ENCODE measurements at places on chromosomes 1 and 21.
A peak's percentile ranks its signal among the peaks of the same experiment; 100 is the strongest.

DNA sequence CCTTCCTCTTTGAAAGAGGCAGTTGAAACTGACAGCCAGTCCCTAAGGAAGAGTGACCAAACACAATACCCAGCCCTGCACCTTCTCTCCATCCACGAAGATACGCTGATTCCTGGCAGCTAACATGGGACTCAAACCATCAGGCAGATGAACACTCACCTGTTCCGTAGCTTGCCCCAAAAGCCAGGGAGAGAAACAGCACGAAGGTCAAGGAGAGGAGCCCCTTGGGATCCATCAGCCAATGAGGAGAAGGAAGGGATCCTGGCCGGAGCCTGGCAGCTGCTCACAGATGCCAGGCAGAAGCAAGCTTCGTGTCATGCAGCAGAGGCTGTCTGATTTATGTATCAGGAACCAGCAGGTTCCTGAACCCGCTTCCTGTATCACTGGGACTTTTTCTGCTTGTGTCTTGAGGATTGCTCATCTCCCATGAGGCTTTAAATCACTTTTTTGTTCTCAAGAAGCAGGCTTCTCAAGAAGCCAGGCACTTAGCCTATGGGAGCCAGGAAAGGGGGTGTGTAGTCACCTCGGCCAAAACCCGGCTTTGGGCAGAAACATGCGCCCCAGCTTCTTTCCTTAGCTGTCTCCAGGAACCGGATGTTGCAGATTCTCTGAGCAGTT is at the start of gene SLAMF1:
SLAMF1 (minus strand) TSS at position 334 of the 618 bp plus-strand sequence; CDS start at position 235, 99 bp downstream.
- peaks cover 3% of the 10 kb centered on the region for H3K27me3 ChIP-seq
- no peak for DNase-seq
- H3K27ac ChIP-seq: no peak within 1 kb of the TSS
- no peak within 1 kb of the TSS for H3K4me3 ChIP-seq
- H3K36me3 ChIP-seq: no peaks in the 10 kb centered on the region
- peaks cover 2% of the 10 kb centered on the region for H3K4me1 ChIP-seq

DNA sequence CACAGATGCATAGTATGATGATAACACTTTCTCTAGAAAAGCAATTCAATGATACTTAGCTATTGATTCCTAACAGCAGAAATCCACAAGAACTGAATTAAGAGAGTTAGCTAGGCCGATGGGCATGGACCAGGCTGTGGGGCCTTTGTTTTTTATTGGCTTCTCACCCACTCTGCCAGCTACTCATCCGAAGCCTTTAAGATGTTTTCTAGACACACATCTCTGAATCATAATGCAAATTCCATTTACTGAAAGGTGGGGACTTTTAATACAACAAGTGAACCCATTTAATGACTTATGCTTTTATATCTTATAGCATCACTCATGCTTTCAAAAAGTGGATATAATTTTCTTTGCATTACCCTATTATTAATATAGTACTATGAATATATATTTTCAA is 170.2 kb downstream of the RUNX1 start:
- H3K27me3 ChIP-seq: peaks cover 28% of the 10 kb centered on the region
- no peak for DNase-seq
- no peak overlapping the region for H3K27ac ChIP-seq

DNA sequence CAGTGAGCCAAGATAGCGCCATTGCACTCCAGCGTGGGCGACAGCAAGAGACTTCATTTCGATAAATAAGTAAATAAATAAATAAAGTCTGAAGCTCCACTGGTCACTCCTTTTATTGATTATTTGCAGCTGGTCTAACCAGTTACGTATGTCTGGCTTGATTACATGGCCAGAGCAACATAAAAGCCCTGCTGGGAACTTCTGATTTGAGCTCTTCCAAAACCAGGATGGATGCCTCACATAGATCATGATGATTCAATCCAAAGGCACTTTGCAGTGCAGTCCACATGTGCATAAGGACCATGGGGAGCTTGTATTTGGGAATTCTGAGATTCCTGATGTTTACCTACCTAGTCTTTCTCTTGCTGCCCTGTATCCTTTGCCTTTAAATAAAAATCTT is 24.0 kb downstream of the NSUN4 start:
- no peak for DNase-seq
- no peaks in the 10 kb centered on the region for H3K27me3 ChIP-seq
- peaks cover 10% of the 10 kb centered on the region for H3K36me3 ChIP-seq
- H3K4me3 ChIP-seq: no peak overlapping the region
- no peak overlapping the region for H3K27ac ChIP-seq
- no peaks in the 10 kb centered on the region for H3K4me1 ChIP-seq

DNA sequence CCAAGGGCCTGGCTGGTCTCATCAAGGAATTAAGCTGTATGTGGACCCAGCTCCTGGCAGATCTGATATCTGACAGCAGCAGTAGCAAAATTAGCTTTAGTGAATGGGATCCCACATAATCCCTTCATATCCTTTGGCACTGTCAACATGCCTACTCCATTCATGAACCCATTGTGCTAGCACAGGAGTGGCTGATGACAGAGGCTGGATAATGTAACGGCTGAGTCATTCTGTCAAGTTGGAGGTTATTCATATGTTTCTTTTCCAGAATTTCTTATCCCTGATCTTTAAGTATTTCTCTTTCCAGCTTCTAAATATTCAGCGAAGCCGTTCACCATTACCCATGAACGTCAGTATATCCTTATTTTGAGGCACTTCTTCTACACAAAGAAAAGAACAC is 84.3 kb downstream of the EXTL2 start:
- no peak overlapping the region for H3K27ac ChIP-seq
- H3K4me3 ChIP-seq: no peak overlapping the region
- H3K36me3 ChIP-seq: peaks cover 6% of the 10 kb centered on the region

DNA sequence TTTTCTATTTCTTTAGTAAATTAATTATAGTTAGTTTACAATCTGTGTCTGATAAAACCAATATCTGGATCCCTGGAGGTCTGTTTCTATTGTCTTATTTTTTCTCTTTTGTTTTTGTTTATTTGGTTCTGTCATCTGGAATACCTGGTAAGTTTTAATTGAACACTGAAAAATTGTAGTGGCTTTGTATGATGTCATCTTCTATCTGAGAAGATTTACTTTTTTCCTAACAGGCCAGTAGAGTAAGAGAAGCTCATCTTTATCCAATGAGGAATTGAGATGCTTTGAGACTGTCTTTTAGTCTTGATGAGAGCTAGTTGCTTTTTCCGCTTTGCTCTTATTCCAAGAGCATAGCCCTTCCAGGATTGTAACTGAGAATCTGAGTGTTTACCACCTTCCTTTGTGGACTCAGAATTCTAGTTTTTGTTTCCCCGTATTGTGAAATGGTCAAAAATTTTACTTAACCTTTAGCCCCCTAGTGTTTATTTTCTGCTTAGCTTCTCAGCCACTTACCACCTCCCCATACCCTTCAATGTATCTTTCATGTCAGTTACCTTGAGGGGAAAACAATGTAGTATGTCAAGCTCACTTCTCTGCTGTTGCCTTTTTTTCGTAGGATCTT is 25.0 kb downstream of the PTGFRN start:
- no peak overlapping the region for H3K27ac ChIP-seq
- H3K36me3 ChIP-seq: peaks cover 10% of the 10 kb centered on the region
- H3K4me3 ChIP-seq: no peak overlapping the region
- DNase-seq: no peak

DNA sequence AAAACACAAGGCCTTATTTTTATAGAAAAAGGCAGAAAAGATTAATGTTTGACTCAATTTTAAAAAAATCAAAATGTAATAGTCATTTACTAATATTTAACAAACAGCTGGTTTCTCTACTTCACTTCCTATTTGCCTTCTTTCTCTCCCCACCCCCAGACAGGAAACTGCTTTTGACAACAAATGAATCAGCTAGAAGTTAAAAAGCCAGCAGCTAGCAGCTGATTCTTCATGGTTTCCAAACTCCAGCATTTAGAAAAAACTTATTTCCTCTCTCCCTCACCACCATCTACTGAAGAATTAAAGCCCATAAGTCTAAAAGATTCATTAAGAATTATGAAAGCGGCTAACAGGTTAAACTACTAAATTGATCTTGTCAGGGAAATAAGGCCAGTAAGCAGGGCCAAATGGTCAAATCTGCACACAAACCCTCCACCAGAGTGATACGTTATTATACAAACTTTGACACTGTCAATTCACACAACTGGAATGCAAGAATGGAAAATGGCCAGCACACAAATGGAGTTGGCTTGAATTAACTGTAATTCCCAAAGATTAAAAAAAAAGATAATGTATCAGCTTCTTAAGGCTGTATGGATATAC is 4.0 kb downstream of the WDR26 start:
- H3K27me3 ChIP-seq: no peaks in the 10 kb centered on the region
- peak overlapping the region; percentile 67 for H3K4me3 ChIP-seq
- H3K36me3 ChIP-seq: no peaks in the 10 kb centered on the region
- H3K4me1 ChIP-seq: peaks cover 38% of the 10 kb centered on the region
- H3K27ac ChIP-seq: no peak overlapping the region
- no peak for DNase-seq

DNA sequence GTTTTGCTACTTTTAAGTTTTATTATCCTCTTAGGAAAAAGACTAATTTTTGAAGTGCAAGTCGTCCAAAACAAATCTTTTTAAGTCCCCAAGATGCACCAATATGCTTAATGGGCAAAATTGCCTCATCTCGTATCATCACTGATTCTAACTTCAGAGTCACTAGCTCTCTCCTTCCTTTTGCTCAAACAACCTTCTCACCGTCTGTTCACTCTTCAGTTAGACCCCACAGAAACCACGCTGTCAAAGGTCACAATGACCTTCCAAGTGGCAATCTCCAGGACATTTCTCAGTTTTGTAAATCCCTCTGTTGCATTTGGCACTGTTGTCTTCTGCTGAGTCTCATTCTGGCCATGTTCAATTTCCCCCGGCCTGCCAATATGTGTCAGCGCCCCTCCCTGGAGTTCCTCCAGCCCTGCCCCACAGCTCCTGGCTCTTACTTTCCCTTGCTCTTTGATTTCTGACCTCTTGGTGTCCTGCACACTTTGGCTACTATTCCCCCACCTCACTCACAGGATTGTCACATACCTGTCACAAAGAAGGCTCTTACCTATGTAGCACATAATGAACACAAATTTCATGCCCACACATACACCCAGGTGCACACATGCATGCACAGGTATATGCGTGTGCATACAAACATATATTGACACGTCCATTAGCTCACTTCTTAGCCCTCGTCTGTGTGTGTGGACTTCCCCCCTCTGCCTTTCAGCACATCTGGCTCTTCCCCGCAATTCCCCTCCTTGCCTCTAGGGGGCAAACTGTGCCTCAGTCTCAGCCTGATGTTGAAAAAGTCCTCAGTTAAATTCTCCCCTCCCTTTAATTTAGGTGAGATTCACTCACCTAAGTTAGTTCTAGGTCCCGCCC is 354.0 kb upstream of the DUSP10 start:
- H3K27ac ChIP-seq: no peak overlapping the region
- peaks cover 11% of the 10 kb centered on the region for H3K4me1 ChIP-seq
- H3K4me3 ChIP-seq: no peak overlapping the region
- peak; percentile 44 for DNase-seq
- H3K36me3 ChIP-seq: no peaks in the 10 kb centered on the region
- H3K27me3 ChIP-seq: no peaks in the 10 kb centered on the region

DNA sequence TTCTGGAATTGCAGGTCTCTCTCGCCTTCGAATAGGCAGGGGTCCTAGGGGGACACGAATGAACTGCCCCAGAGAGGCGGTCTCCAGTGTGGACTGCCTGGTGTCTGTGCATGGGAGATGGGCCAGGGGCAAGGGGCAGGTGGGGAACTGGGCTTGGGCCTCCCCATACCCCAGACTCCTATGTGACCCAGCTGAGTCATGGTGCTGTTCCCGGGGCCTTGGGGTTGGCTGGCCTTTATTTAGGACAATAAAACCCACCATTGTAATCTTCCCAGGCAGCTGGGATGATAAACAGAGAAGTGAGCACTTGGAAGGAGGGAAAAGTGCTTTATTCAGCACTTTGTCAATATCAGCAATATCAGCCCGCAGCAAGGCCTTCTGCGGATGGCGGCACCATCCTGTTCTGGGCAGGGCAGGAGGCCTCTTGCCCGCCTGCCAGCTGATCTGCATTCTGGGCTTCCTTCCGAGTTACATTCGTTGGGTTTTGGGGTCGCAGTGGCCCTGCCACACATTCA is 209.0 kb upstream of the TMEM51 start:
- peaks cover 43% of the 10 kb centered on the region for H3K4me1 ChIP-seq
- H3K4me3 ChIP-seq: no peak overlapping the region
- H3K27ac ChIP-seq: no peak overlapping the region
- no peaks in the 10 kb centered on the region for H3K36me3 ChIP-seq
- DNase-seq: no peak
- H3K27me3 ChIP-seq: peaks cover 2% of the 10 kb centered on the region

DNA sequence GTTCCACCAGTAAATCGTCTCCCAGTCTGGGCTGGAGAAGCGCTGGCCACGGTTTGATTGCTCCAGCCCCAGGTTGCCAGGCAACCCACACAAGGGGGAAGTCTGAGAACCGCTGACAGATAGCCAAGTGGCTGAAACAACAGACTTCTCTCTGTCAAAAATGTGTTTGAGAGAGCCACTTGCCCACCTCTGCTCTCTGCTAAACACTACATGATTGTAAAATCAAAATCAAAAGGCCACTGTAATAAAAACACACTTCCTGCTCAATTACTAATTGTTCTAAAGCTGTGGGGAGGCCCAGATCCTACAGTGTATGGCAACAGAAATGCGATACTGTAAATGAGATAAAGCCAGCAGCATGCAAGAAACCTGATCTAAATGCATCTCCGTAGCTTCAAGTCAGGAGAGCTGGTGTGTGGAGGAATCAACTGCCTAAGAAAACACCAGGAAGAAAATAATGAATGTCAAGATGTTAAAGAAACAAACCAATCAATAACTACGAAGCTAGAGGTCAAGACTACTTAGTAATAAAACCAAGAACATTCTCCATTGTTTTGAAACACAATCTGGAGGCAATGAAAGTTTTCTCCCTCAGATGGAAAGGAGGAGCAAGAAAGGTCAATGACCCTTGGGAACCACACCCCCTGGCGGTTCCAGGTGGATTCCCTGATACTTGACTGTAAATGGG is 121.2 kb downstream of the SLC45A1 start:
- H3K36me3 ChIP-seq: peaks cover 6% of the 10 kb centered on the region
- peaks cover 63% of the 10 kb centered on the region for H3K4me1 ChIP-seq
- peak overlapping the region; percentile 61 for H3K4me3 ChIP-seq
- H3K27ac ChIP-seq: peak overlapping the region; percentile 85

GRCh38 chr1:162956922-162957321 is 95.9 kb upstream of the CCDC190 start:
- H3K27me3 ChIP-seq: no peaks in the 10 kb centered on the region
- no peaks in the 10 kb centered on the region for H3K36me3 ChIP-seq
- no peak overlapping the region for H3K27ac ChIP-seq
- H3K4me3 ChIP-seq: no peak overlapping the region
- DNase-seq: no peak

GRCh38 chr1:189315035-189315901 is 1162.4 kb downstream of the BRINP3 start:
- no peak for DNase-seq
- H3K27ac ChIP-seq: no peak overlapping the region
- H3K4me3 ChIP-seq: no peak overlapping the region
- no peaks in the 10 kb centered on the region for H3K36me3 ChIP-seq

DNA sequence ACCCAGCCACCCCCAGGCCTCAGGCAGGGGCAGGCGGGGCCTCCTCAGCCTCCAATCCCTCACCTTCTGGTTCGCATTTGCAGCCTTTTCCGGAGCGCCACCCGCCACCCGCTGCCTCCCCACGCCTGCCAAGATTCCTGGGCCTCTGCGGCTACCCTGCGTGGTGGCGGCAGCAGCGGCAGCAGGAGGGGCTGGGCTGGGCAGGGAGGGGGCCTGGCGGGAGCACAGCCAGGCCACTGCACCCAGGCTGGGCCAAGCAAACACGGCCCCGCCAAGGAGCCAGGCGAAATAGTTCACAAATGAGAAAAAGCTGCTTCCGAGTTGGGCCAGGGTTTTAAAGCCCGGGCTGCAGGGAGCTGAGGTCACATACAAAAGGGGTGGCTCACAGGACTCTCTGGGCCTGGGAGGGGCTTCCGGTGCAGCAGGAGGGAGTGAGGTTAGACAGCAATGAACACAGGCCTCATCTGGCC is 9.8 kb downstream of the COL8A2 start:
- peaks cover 4% of the 10 kb centered on the region for H3K4me1 ChIP-seq
- H3K4me3 ChIP-seq: no peak overlapping the region
- DNase-seq: no peak
- H3K27me3 ChIP-seq: peaks cover 4% of the 10 kb centered on the region
